ENCODE measurements at places on chromosomes 1 and 21.

DNA sequence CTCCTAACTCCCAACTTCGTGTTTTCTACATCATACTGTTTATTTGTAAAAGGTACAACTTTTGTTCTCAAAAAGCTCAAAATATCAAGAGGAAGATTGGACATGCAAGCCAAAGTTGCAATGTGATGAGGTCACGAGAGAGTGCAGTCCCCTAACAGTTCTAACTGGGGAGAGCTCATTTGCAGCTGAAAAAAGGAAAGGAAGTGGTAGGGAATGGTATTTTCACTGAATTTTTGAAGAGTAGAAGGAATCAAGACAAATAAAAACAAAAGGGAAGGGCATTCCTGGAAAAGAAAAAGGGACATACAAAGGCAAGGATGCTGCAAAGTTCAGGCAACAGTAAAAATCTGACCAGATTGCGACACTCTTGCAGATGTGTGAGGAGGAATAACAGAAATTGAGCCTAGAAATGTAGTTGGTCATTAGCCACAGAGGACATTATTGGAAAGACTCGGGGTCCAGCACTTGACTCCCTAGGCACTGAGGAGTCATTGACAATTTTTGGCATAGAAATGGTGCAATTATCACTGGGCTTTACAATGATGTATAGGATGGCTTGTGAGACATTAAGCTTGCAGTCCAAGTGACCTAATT, 67.9 kb downstream of the TBX15 start:
- no peak overlapping the region for H3K27ac ChIP-seq
- H3K27me3 ChIP-seq, result peaks cover 4% of the 10 kb centered on the region
- no peak overlapping the region for H3K4me3 ChIP-seq
- H3K36me3 ChIP-seq, result no peaks in the 10 kb centered on the region
- DNase-seq, result no peak
- H3K4me1 ChIP-seq, result no peaks in the 10 kb centered on the region

- H3K27me3 ChIP-seq, result no peaks in the 10 kb centered on the region
- DNase-seq, result no peak
- H3K27ac ChIP-seq, result peak overlapping the region; percentile 63
- H3K4me3 ChIP-seq, result peak overlapping the region; percentile 64
Measured at GRCh38 chr1:212752252-212752933, 39.2 kb downstream of the NSL1 start.

DNA sequence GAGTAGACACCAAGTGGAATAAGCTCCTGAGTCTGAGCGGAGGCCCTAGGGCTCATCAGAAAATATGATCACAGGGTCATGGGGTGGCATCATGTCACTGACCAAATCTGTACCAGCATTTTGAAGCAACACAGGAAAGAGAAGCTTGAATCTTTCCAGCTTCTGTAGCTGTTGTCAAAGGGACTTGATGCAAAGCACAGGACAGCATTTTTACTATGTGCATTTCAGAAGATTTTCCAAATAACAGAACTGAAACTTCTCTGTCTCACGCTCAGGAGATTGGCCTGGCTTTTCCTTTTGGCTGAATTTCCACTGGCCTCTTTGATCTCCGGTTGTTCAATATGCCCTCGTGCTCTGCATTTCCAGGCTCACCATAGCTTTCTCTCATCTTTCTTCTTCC, 127.2 kb upstream of the ATP1B1 start:
- H3K4me3 ChIP-seq, result no peak overlapping the region
- no peak for DNase-seq
- no peaks in the 10 kb centered on the region for H3K36me3 ChIP-seq
- no peak overlapping the region for H3K27ac ChIP-seq
- peaks cover 1% of the 10 kb centered on the region for H3K27me3 ChIP-seq

DNA sequence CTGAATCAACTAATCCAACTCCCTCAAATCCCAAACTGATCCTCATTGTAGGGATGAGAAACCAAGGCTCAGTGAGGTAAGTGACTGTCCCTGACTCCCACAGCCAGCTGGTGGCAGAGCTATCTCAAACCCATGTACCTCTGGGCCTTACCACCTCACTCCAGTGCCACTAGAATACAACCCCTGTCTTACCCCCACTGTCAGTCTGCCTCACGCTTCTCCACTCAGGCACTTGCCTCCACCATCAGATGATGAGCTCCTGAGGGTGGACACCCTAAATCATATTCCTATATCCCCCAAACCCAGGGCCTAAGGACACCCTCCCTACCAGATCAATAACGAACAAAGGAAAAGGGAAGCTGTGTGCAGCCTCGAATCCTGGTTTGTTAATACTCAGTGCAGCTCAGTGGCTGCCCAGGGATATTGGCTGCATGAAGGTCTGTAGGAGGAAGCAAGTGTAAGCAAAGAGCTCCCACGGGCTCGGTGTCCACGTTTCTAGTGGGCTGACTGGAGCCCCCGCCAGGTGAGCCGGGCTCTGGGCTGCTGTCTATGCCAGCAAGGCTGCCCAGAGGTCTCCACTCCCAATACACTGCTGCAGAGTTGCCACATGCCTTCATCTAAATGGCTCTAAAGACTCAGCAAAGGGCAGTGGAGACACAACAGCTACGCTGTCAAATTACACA, 533.4 kb downstream of the MATN1 start:
- no peak for DNase-seq
- H3K4me1 ChIP-seq, result no peaks in the 10 kb centered on the region
- peaks cover 11% of the 10 kb centered on the region for H3K27me3 ChIP-seq
- no peak overlapping the region for H3K27ac ChIP-seq
- H3K4me3 ChIP-seq, result no peak overlapping the region

DNA sequence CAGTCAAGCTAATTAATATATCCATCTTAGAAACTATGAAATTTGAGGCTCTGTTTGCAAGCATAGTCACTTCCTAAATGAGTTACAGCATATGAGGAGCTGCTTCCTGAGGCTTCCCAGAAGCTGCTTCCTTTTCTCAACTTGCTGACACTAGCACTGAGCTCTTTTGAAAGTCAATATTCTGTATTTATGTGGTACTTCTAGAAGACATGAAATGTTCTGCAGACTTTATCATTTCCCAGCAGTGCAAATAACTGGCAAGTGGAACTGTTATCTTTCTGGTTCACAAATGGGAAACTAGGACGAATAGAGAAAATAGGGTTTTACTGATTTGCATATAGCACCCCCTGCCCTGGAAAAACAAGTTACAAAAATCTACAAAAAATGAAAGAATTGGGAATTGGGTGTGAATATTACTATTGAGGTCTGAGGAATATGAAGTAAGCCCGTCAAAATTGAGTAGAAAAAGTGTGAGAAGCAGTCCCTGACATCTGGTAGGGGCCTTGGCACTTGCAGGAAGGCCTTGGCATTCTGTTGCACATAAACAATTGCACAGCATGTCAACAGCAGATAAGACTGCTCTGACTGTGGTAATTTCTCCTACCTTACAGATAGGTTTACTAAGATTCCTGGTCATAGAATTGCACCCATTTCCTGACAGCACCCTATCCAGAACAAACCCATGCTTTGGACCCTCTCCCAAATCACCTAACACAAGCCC, 7.1 kb downstream of the GIPC2 start:
- H3K27ac ChIP-seq, result no peak overlapping the region
- no peaks in the 10 kb centered on the region for H3K36me3 ChIP-seq
- peaks cover 21% of the 10 kb centered on the region for H3K27me3 ChIP-seq
- no peak overlapping the region for H3K4me3 ChIP-seq
- no peaks in the 10 kb centered on the region for H3K4me1 ChIP-seq
- DNase-seq, result no peak

GRCh38 chr1:230379928-230380327, 46.2 kb downstream of the PGBD5 start:
- peaks cover 9% of the 10 kb centered on the region for H3K36me3 ChIP-seq
- no peak overlapping the region for H3K4me3 ChIP-seq
- no peaks in the 10 kb centered on the region for H3K4me1 ChIP-seq
- H3K27ac ChIP-seq, result no peak overlapping the region

- DNase-seq, result no peak
- H3K4me1 ChIP-seq, result peaks cover 6% of the 10 kb centered on the region
- no peaks in the 10 kb centered on the region for H3K36me3 ChIP-seq
- H3K27me3 ChIP-seq, result peaks cover 26% of the 10 kb centered on the region
- no peak overlapping the region for H3K27ac ChIP-seq
Measured at GRCh38 chr1:35264035-35264434, 4.5 kb upstream of the ZMYM4 start.

- H3K36me3 ChIP-seq, result no peaks in the 10 kb centered on the region
- DNase-seq, result no peak
- no peaks in the 10 kb centered on the region for H3K27me3 ChIP-seq
Measured at GRCh38 chr1:96329121-96329520, 392.5 kb upstream of the PTBP2 start.

GRCh38 chr1:165616054-165616612, 14.9 kb upstream of the MGST3 start:
- peaks cover 31% of the 10 kb centered on the region for H3K27me3 ChIP-seq
- H3K4me3 ChIP-seq, result no peak overlapping the region

GRCh38 chr1:45516036-45516435, 5.6 kb downstream of the PRDX1 start:
- peaks cover 70% of the 10 kb centered on the region for H3K36me3 ChIP-seq
- H3K4me3 ChIP-seq, result no peak overlapping the region
- peak overlapping the region; percentile 86 for H3K27ac ChIP-seq
- no peak for DNase-seq
- H3K4me1 ChIP-seq, result peaks cover 22% of the 10 kb centered on the region

DNA sequence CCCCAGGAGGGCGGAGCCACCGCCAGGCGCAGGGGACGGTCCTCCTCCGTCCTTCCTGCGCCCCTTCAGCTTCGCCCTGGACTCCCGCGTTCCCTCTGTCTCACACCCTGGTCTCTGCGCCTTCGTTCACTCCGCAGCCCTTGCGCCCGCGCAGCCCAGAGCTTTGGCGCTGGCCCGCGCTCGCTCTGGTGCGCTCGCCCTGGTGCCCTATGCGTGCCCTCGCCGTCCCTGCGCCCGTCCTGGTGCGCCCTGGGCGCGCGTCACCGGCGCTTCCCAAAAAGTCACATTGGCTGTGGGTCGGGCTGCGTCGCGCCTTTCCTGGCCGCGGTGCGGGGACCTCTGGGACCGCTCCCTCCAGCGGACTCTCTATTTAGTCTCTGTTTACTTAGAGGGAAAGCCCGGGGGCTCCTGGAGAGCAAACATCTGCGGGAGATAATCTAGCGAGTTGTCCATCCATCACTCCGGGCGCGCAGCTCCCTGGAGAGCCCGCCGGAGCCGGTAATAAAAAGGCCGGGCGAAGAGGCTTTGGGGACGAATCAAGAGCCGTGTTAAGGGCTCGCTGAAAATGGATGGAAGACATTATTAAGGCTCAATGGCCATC, 178.6 kb downstream of the PRDM16 start:
- no peaks in the 10 kb centered on the region for H3K4me1 ChIP-seq
- H3K4me3 ChIP-seq, result no peak overlapping the region
- H3K27me3 ChIP-seq, result peaks cover 37% of the 10 kb centered on the region

DNA sequence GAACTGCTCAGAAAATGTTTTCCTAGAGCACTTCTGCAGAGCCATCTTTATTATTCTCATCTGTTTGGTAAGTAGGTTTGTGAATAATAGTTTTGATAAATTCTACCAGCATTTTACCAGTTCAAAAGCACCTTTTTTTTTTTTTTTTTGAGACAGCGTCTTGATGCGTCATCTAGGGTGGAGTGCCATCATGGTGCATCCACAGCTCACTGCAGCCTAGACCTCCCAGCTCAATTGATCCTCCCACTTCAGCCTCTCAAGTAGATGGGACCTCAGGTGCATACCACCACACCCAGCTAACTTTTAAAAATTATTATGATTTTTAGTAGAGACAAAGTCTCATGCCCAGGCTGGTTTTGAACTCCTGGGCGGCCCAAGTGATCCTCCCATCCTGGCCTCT, 9.8 kb upstream of the RHBG start:
- no peak for DNase-seq
- no peak overlapping the region for H3K4me3 ChIP-seq
- H3K4me1 ChIP-seq, result peaks cover 6% of the 10 kb centered on the region
- H3K27me3 ChIP-seq, result peaks cover 50% of the 10 kb centered on the region
- H3K36me3 ChIP-seq, result no peaks in the 10 kb centered on the region

Measured in stimulated activated naive B cell treated with anti-CD40 and anti-IgM and Interleukin-4, amounts not matched to agents 10 μg/mL and 1 μg/mL and 100 μg/mL, for 72 hours (primary cell).